ENCODE measurements at places on chromosomes 3 and 15.

- no peak for DNase-seq
Measured at GRCh38 chr3:14691719-14692118, 16.8 kb downstream of the C3orf20 start.

GRCh38 chr3:107064405-107065060 lies 312.7 kb upstream of the CCDC54 start:
- no peak for DNase-seq

GRCh38 chr3:34106879-34107278 lies 308.4 kb downstream of the PDCD6IP start:
- DNase-seq = no peak

- DNase-seq = no peak
Measured at GRCh38 chr15:60074181-60074885, 70.2 kb downstream of the FOXB1 start.

GRCh38 chr3:140288595-140288994 lies 353.6 kb downstream of the CLSTN2 start:
- no peak for DNase-seq

DNA sequence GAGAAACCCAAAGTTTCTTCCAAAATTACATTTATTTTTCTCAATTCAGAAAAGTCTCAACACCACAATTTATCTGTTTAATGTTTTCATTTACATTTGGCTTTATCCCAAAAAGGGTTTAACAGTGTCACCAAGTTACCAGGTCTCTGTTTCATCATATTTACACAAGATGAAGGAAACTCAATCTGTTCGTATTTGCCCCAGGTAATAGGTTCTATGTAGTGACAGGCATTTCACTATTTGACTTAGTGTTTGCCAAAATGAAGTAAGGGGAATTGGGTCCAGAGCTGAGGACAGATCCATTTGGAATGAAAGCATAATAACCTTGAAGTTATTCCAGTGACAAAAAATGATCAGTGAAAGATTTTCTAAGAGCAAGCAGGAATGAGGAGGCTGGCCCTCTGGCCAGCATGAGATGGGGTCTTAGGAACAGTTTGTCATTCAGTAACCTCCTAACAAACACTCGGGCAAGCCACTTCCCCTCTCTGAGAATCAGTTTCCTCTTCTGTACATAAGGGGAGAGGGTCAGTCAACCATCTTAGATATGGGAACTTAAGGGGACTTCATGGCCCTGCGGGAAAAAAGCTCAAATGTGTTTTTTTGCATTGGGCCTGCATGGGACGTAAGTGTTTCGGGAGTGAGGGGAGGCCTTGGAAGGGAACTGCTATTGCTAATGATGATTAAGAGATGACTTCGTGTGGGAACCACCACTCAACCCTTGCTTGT lies 31.8 kb downstream of the UMPS start:
- no peak for DNase-seq

DNA sequence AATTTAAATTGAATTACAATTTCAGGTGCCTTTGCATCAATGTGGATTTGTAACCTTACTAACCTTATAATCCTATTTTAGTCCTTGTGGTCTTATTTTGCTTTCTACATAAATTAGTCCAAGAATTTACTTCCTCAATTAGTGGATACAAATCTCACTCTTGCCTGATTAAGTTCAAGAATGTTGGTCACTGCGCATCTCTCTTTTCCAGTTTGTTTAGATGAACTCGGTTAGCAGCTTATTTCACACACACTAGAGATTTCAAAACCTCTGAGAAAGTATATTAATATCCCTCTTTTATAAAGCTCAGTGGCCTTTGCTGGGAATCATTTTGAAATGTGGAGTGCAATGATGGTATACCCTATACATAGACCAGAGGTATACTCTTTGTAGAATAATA lies 243.4 kb downstream of the DTWD1 start:
- no peak for DNase-seq

DNA sequence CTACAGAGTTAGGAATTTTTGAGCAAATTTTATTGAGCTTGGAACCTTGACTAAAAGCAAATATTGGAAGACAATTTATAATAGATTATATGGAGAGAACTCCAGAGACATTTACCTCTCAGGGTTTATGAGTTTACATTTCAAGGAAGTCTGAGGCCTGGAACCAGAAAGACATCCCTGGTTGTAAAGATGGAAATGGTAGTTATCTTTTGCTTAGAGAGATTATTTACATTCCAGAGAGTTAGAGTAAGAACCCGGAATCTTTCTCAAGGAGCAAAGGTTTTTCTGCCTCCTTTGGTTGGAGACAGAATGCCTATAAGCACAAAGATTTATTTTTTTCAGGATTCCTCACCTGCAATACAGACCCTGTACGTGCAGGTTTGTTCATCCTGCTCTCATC lies 458.1 kb downstream of the TBL1XR1 start:
- no peak for DNase-seq

DNA sequence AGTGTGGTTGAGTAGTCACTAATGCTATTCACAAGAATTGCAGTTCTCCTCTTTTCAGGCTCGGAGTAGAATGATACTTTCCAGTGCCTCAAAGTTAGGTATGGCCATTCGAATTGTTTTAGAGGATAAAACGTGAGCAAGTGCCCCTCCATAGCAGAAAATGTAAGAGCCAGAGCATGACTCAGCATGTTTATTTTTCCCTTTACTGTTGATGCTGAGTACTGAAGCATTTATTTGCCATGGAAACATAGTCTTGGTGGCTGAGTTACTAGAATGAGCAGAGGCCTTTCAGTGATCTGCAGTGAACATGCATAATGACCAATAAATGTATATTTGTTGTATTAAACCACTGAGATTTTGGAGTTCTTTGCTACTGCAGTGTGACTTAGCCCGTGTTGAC lies 540.6 kb downstream of the NLGN1 start:
- DNase-seq = no peak

DNA sequence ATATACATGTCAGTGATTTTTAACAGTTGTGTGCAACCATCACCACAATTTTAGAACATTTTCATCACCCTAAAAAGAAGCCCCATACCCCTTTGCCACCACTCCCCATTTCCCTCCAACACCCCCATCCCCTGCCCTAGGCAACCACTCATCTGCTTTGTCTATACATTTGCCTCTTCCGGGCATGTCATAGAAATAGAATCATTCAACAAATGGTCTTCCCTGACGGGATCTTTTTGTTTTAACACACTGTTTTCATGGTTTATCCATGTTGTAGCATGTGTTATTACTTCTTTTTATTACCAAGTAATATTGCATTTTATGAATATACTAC lies 4.0 kb downstream of the VILL start:
- DNase-seq = no peak

GRCh38 chr3:141928631-141929270 lies 52.3 kb downstream of the ATP1B3 start:
- DNase-seq = no peak

DNA sequence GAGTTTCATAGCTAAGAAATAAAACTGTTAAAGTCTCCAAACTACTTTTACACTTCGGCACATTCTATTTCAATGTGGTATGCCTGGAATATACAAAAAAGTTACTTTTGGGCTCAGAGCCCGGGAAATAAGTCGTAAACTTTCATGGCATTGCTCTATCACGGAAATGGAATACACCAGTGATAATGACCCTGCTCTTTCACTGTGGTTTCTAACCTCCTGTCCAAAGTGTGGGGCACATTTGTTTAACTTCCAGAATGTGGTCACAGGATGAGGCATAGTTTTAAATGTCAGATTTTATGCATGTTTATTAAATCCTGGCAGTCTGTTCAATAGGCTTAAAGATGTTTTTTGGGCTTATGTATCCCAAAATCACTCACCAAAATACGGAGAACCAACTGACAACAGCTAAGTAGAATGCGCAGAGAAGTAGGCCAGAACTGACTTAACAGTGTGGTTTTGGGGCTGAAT lies 5.1 kb downstream of the CXCR6 start:
- DNase-seq = no peak

DNA sequence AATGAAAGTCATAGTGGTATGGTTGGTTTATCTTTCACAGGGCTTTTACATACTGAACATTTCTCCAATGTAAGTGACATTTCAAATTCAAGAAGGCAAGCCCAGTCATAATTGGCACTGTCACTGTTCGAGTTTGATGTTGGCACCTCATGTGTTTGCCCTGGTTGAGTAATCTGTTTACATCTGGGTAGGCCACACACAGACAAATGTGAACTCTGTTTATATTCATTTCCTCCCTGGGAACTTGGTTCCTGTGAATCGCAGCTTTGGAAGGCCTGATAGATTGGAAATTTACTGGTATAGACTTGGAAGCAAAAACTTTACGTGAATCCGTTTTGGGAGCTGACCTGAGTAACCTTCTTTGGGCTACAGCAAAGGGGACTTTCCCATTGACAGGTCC lies 395.2 kb upstream of the AZI2 start:
- DNase-seq = no peak

- no peak for DNase-seq
Measured at GRCh38 chr15:45710657-45711056, 75.8 kb downstream of the SQOR start.

DNA sequence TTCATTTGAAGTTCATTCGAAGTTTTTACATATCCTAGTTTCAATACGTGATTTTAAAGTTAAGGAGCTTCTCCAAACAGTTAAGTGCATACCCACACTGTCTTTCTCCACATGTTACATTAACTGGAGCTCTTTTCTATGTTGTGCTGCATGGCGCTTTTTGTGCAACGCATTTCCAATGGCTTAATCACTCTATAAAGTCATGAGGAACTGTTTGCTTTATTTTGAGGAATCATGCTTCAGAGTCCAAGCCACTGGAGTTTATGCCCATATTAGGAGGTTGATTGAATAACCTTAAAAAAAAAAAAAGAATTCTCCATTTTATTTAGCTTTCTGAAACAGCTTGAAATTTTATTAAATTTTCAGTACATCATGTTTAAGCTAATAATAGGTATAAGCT lies 109.4 kb upstream of the MBNL1 start:
- no peak for DNase-seq

DNA sequence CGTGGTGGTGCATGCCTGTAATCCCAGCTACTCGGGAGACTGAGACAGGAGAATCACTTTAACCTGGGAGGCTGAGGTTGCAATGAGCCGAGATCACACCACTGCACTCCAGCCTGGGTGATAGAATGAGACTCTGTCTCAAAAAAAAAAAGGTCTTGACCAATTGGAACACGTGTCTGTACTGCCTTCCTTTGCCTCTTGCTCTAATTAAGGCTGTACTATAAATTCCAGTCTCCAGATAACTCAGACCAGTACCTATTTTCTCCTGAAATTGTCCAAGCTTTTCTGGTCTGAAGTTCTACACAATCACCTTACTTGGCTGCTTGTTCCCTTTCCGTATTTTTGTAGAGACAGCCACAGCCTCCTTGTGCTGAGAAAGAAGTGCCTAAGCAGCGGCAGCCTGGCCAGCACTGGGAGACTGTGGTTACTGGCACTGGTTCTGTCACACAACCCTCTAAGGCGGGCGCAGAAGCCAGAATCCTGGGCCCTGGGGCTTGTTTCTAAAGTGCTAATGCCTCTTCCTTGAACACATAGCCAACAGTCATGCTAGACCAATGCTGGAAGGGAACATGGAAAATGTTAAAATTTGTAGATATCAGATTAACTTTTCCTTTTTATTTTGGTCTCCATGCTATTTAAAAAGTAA lies 6.2 kb upstream of the CEP70 start:
- DNase-seq = no peak

GRCh38 chr15:99564221-99565048 lies 1.3 kb upstream of the MEF2A start:
- DNase-seq = no peak

GRCh38 chr3:173351886-173352285 lies 45.7 kb upstream of the NLGN1 start:
- DNase-seq = no peak

- no peak for DNase-seq
Measured at GRCh38 chr15:61155741-61156700, 73.1 kb downstream of the RORA start.

DNA sequence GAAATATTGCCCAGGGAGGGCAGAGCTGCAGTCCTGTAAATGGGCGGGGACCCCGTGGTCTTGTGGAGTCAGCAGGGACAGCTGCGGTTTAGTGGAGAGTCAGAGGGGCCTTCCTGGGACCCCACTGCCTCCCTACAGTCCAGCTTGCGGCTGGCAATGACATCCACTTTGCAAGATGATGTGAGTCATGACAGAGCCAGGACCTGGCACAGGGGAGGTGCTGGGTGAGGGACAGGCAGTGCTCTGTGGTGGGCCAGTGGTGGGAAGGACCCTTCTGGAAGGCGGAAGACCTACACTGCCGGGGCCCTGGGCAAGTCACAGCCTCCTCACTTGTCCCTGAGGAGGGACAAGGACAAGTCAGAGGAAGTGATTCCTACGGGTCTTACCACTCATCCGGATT lies 17.8 kb downstream of the APBA2 start:
- no peak for DNase-seq

DNA sequence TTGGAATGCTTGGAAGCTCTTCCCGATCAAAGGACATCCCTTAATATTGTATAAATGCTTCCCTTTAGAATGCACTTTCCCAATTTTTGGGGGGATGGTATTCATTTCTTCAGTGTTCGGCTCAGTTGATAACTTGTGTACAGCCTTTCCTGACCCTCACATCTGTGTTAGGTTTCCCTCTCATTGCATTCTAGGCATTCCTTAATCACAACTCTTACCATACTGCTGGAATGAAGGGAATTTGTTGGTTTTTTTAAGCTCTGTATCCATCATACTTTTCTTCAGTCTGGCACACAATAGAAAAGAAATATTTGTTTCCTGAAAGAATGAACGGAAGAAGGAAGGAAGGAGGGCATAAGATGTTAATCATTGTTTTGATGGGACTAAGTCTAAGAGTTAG lies 119.5 kb downstream of the CHST2 start:
- no peak for DNase-seq

GRCh38 chr3:63798949-63799348 lies 20.1 kb upstream of the C3orf49 start:
- DNase-seq = no peak

DNA sequence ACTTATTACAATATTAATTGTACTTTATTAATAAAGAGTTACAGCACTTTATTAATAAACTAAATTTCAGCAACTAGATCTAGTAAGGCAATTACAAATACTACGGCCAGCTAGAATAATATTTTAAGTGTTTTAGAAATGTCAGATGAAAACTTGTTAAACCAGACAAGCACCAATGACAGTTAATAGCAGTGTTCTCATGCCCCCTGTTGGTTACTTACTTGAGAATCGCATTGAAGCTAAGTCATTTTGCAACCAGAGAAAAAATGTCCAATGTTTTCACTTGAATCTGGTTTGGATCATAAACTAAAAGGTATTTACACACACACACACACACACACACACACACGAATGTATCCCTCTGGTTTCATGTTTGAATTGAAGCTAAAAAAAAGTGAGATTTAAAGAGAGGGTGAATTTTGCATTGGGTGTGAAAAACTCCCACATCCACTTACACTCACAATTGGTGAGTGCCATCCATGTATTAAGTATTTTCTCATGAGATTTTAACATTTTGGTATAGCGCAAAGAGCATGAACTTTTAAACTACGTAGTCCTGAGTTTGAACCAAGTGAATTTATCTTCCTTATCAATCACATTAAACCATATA lies 347.7 kb downstream of the ZBBX start:
- no peak for DNase-seq

DNA sequence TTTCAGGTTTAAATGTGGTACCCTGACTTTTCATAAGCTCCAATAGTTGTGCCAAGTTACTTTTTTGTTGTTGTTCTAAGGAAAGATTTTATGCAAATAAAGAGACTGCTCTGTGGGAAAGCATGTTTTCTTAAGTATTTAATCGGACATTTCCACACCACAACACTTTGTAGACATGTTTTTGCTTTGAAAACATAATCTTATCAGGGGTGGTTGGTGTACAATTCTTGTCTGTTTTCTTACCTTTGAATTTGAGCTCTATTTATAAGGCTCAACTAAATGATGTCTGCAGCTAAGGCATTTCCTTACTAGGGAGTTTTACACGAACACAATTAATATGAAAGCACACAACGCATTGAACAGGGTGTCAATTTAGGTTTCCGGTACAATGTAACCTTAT lies 81.5 kb upstream of the CDIN1 start:
- DNase-seq = no peak

All from stimulated activated CD8-positive, alpha-beta memory T cell treated with anti-CD3 and anti-CD28 coated beads, Interleukin-15, amount 100 ng/mL, for 4 hours (primary cell).